CD4-positive, alpha-beta T cell treated with Interleukin-21 for 1 hour (primary cell): ENCODE measurements at places on chromosomes 2 and 18.

GRCh38 chr18:26992926-26993325 lies 127.4 kb upstream of the AQP4 start:
- no peak for DNase-seq

DNA sequence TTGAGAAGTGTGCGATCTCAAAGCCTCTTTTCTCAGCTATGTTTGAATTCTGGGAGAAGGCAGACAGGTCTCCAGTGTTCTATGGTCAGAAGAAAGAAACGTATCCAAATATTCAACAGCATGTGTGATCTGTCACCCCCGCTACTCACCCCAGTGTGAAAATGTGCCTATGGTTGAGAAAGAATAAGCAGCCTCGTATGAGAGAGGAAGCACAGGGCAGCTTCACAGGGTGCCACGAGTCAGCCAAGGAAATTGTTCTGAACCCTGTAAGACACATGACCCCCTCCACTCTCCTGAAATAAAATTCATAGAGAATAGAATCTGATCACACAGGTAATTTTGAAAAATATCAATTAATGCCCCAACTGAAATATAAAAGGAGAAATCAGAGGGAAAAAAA lies 8.0 kb upstream of the SF3B1 start:
- no peak for DNase-seq

GRCh38 chr18:46909497-46909896 lies 7.8 kb downstream of the PIAS2 start:
- no peak for DNase-seq

- no peak for DNase-seq
These were observed 41.2 kb downstream of the PCARE start for GRCh38 chr2:29033172-29033571.

DNA sequence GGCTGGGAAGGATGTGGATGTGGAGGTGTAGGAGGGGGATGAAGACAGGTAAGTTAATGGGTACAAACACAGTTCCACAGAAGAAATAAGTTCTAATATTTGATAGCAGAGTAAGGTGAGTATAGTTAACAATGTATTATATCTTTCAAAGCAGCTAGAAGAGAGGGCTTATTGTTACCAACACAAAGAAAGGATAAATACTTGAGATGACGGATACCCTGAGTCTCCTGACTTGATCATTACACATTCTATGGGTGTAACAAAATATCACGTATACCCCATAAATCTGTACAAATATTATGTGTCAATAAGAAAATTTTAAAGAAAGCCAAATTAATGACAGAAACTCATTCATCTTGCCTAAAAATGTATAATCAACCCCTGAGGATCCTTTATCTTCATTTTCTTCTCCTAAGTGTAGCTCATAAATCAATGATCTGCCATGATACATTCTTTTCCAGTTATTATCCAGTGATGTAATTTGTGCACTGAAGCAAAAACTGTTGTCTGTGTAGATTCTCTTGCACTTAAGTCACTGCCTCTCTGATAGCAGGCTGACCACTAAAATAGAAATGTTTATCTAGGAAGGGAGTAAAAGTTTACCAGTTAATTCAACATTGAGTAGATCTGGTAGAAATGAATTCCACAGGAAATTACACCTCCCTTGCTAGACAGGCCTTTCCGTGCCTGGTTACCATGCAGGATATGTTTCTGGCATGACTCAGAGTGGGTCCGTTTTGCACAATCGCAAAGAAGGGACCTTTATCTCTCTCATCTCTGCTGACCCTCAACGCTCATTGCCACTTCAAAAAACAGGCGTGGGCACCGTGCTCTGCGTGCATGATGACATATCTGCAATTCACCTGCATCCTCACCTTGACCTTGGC lies 249.7 kb upstream of the NCKAP5 start:
- DNase-seq, result no peak

DNA sequence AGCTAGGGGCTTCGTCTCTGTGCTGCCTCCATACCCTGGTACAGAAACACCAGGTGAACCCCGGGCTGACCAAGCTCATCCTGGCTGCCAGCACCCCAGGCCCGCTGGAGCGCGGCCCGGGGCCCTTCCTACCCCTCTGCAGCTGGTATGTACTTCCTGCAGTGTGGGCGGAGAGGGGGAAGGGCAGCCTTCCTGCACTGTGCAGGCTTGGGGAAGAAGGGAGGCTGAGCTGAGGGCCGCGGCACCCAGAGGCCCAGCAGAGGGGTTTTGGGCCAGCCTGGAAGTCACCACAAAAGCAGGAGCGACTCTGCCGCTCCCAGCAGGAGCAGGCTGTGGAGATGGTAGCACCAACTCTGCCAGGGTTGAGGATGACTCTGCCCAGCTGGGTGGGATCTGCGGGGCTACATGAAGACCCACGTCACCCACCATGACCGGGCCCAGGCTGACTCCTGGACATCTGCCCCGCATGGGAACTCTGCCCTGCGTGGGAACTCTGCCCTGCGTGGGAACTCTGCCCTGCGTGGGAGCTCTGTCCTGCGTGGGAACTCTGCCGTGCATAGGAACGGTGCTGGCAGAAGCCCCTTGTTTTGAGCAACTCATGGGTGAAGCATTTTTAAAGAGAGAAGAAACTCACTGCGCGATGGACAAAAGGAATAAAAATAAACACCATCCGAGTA lies 273.3 kb downstream of the NDUFA10 start:
- DNase-seq, result no peak

DNA sequence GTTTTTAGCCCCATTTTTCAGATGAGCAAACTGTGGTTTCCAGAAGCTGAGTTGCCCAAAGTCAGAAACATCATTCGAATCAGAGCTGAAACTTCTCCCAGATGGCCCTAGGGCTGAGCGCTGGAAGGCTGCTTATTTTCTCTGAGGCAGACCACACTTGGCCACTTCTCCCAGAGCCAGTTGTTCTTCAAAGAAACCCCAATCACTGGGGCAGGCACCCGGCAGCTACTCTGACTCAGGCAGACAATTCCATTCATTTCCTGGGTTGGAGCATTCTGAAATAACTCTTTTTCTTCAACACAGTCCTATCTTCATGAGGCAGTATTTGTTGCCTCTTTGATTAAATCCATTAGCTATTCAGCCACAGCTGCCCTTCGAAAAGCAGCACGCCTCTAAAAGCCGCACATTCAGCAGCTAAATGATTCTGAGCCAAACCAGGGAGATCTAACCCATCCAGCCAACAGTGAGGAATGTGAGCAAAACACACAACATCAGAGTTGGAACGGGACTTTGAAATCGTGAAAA lies 40.9 kb downstream of the LRATD1 start:
- DNase-seq, result no peak

GRCh38 chr18:22293417-22293816 lies 124.0 kb downstream of the GATA6 start:
- DNase-seq, result no peak

GRCh38 chr2:134782792-134783191 lies 55.6 kb upstream of the ACMSD start:
- DNase-seq, result peak; percentile 6

GRCh38 chr18:21264651-21265050 lies 22.6 kb downstream of the GREB1L start:
- DNase-seq, result no peak

GRCh38 chr2:37590119-37590571 lies 81.3 kb downstream of the CDC42EP3 start:
- no peak for DNase-seq

- no peak for DNase-seq
These were observed 602.8 kb downstream of the EPHA4 start for GRCh38 chr2:220969348-220969747.

DNA sequence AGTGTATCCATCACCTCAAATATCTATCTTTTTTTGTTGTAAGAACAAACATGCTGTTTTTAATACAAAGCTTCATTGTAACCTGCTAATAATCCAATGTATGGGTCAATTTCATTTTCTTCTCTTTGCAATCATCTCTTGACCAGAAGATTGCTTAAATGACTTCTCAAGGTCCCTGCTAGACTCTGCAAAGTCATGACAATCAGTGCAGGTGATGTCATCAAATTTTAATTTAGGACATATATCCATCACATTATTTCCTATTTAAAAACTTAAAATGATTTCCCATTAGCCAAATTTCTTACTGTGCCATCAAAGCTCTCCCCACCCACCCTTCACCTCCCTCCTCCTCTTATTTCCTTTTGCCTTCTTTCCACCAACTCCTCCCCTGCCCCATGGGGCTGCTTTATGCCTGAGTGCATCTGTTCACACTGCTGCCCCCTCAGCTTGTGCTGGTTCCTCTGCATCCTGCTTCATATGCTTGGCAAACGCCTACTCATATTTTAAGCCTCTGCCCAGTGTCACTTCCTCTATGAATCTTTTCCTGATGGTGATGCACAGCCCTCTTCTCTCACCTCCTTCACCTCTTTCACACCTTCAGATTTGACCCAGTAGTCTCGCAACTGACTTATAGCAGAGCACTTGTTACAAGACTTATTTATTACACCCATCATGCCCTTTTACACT lies 20.3 kb downstream of the PLEK start:
- peak; percentile 63 for DNase-seq

- peak; percentile 35 for DNase-seq
These were observed 511 bp downstream of the MOB4 start for GRCh38 chr2:197516393-197516761.

DNA sequence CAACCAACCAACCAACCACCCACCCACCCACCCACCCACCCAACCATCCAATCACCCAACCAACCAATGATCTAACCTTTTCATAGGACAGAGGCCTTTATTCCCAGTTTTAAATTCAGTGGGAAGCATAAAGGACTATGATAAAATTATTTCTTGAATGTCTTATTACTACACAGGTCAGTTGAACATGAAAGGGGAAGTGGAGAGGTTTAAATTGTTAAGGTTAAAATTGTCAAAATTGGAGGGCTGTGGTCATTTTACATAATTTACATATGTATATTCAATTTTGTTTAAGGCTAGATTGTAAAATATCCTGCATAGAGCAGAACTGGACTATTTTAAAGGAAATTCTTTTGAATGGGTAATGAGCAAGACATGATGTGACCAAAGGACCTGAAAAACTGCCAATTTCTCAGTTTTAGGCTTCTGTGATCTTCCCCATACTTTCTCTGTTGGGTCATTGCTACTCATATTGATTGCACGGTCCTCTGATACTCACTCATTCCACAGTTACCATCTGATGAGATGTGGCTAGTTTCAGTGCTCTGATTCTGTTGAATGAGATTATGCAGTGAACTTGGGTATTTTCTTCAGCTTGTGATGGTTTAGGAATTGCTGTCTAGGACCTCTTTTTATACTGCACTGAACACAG lies 127.4 kb downstream of the PLCL1 start:
- no peak for DNase-seq

- DNase-seq, result no peak
These were observed 568.5 kb downstream of the ARHGAP15 start for GRCh38 chr2:143697744-143698143.

- no peak for DNase-seq
These were observed 36.5 kb upstream of the HNRNPA3 start for GRCh38 chr2:177175917-177176668.

DNA sequence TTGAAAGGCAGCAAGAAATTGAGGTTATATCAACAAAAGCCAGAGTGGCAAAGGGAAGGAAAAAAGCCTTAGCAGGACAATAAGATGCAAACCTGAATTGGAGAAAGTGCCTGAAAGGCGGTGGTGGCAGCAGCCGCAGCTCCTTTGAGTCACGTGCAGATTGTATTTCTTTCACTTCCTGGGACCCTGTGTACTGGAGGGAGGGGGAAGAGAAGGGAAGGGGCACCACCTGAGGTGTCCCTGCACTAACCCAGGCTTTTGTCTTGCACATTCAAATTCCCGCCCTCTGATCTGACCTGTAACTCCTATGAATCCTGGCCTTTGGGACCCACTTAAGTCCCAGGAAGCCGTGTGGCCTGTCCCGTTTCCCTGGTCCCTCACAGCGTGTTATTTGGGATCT lies 326.1 kb upstream of the SKOR2 start:
- no peak for DNase-seq

GRCh38 chr2:203873921-203874631 lies 6.5 kb downstream of the CTLA4 start:
- DNase-seq, result peak; percentile 35

GRCh38 chr2:146989741-146990140 lies 855.1 kb upstream of the ACVR2A start:
- DNase-seq, result no peak

DNA sequence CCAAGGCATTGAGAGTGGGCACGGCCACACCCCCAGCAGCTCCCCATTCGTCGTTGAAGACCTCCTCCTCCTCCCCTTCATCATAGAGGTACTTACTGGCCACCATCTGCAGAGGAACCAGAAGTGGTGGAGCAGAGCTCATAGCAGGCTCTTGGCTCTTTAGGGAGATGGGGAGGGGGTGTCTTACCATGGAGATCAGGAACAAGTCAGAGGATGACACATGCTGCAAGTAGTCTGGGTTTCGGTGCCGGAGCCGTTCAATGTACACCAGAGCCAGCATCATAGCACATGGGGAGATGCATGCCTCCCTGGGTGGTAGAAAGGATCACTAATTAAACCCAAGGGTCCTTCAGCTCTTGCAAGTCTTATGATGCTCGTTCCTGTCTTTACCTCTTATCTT lies 1.9 kb downstream of the CNPPD1 start:
- DNase-seq, result no peak

DNA sequence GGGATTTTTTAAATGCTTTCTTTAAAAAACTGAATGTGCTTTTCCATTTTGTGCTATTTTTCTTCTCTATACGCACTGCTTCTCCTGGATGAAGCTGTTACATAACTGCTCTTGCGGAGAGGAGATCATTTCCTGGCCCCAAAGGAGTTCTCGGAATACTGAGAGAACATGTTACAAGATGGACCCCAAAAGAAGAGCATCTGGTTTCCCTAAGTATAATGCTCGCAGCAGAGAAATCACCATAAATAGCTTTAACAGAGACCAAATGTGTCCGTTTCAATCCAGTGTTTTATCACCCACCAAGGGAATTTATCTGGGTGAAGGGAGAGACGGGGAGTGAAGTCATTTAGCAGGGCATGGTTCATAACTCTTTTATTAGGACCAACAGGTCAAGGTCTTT lies 80.1 kb downstream of the RBM43 start:
- DNase-seq, result no peak

GRCh38 chr2:218024336-218024735 lies 21.5 kb upstream of the TNS1 start:
- no peak for DNase-seq

DNA sequence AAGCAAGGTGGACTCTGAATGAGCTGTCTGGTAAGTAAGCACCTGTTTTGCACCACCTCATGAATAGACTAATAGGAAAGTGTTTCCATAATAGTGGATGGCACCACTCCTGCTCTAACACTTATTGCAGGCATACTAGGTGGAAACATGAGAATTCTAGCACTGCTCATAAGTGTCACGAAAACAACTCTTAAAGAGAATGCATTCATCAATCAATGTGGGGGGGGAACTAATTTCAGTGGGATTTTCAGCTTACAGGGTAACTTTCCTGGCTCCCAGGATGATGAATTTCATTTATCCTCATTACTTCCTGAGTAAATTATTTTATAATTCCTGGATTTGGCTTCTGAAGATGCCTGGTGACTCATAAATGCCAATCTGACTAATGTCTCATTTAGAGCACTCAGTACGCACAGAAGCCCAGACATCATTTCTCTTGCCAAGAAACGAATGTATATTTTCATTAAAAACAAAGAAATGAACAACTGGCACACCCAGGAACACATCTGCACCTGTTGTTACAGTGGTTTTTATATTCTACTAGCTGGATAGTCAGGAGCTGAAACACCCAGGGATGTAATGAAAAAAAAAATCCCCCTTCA lies 129.6 kb downstream of the PID1 start:
- DNase-seq, result no peak
